ENCODE measurements at places on chromosomes 13 and 19.

DNA sequence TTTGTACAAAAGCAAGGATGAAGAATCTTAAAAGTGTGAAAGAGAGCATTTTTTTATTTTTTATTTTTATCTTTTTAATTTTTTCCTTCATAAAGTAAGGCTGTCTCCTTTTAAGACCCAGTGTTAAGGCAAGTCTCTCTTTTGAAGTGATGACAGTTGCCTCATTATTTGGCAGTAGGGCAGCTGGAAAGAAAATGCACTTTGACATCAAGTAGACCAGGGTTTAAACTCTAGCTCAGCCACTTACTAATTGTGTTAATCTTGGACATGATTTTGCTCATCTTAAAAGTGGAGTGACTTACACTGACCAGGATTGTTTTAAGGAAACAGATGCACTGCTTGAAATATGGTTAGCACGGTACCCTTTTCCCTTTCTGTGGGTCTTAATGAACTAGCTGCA lies 18.5 kb downstream of the GPALPP1 start:
- DNase-seq = no peak

GRCh38 chr19:29505097-29505824 lies 20.5 kb upstream of the VSTM2B start:
- no peak for DNase-seq

- no peak for DNase-seq
Measured at GRCh38 chr19:4399812-4400134, 574 bp downstream of the SH3GL1 start.

DNA sequence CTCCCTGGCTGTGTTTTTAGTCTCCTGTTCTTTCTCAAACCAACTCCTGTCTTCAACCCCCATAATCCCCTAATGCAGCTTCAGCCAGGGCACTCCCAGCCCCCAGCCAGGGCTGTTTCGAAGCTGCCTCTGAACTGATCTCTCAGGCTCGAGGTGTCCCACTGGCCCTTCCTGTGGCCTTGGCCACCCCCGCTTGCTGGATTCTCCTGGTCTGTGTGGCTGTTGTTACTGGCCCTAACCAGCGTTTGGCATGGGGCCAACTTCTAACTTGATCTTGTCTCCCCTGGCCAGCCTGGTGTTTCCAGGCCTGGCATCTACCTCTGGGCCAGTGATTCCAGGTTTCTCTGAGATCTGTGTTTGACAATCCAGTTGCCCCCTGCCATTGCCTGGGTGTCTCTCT lies 11.0 kb downstream of the XAB2 start:
- DNase-seq = no peak

DNA sequence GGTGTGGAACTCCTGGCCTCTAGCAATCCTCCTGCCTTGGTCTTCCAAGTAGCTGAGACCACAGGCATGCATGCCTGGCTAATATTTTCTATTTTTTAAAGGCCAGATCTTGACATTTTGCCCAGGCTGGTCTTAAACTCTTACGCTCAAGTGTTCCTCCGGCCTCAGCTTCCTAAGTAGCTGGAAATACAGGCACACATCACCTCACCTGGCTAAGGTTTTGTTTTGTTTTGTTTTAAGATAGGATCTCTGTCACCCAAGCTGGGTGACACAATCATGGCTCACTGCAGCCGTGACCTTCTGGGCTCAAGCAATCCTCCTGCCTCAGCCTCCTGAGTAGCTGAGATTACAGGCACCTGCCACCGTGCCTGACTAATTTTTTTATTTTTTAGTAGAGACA lies 5.5 kb upstream of the RLN3 start:
- DNase-seq = no peak

DNA sequence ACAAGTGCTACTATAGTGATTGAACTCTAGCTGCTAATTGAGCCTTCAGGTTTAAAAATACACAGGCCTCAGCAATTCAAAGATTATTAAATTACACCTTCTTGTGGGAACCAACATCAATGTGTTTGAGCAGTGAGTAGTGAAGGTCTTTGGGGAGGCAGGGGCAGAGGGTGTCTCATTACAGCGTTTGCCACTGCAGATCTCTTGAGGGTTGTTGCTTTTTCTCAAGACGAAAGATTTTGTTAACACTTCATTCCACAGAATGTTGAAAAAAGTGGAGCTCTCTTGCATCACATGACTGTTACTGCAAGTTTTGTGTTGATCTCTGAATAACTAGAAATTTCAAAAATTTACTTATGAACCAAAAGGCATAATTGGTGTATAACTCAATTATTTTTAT lies 253.6 kb downstream of the ATP8A2 start:
- DNase-seq = no peak

GRCh38 chr13:106212386-106213010 lies 323.0 kb downstream of the EFNB2 start:
- DNase-seq = no peak

- DNase-seq = no peak
Measured at GRCh38 chr13:74423434-74423833, 289.2 kb upstream of the KLF12 start.

GRCh38 chr13:80239571-80240255 lies 101.2 kb downstream of the SPRY2 start:
- no peak for DNase-seq

DNA sequence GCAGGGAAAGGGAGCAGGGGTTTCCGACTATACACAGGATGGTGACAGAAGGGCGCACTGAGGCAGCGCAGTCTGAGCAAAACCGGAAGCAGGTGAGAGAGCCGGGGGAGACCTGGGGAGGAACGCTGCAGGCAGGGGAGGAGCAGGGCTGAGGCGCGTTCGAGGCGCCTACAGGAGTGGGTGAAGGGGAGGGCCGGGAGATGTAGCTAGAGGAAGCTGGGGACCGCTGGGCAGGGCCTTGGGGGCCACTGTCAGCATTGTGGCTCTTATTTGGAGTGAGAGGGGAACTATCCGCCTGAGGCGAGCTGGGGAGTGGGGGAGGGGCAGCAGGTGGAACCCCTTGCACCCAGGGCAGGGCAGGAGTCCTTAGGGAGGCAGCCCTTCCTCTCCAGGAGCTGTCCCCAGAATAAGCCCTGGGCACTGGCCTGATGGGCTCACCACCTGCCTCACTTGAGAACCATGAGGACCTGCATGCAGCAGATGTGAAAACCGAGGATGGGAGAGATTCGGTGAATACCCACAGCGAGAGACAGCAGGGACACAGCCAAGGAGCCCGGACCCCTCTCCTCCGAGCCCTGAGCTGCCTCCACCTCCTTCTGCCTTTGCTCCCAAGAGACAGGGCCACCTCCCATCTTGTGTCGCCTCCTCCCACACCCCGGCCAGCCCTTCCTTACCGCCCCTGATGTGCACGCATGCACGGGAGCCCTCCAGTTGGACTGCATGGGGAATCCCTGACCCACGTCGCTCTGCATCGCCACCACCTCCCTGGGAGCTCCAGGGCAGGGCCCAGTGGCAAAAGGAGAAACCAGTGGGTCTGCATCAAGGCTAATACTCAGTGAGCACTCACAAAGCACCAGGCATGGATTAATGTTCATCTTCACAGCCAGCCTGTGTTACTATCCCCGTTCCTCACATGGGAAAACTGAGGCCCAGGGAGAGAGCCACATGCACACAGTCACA lies 10.3 kb downstream of the AKT2 start:
- DNase-seq = no peak

- DNase-seq = no peak
Measured at GRCh38 chr19:6229216-6229913, 50.4 kb downstream of the MLLT1 start.

GRCh38 chr13:35909837-35910540 lies 221.2 kb downstream of the DCLK1 start:
- no peak for DNase-seq

DNA sequence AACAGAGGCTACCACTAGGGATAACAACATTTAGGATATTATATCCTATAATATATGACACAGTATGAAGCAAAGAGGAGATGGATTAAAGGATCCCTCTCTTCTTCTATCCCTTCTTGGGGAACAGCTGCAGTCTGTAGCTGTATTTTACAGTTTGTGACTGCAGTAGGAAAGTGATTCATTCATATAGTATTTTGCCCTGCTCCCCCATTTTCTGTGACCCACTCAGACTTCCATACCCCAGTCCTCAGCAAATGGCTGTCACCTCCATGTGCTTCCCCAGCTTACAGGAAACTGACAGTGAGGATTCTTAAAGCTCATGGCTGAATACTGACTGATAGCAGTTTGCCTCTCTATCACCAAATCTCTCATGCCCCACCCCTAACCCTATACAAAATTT lies 27.5 kb downstream of the MICU2 start:
- DNase-seq = no peak

DNA sequence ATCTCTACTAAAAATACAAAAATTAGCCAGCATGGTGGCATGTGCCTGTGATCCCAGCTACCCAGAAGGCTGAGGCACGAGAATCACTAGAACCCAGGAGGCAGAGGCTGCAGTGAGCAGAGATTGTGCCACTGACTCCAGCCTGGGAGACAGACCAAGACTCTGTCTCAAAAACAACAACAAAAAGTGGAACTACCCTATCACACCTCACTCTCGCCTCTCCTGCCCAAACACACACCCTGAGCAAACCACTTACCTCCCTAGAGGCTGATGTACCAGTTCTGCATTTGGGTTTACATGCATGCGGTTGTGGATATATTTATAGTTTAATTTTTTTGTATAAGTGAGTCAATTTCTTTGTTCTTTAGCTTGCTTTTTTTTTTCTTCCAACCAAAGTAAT lies 7.7 kb upstream of the PTOV1 start:
- no peak for DNase-seq

- no peak for DNase-seq
Measured at GRCh38 chr19:2164020-2164998, 576 bp downstream of the DOT1L start.

- no peak for DNase-seq
Measured at GRCh38 chr19:807627-808422, 10.6 kb downstream of the PTBP1 start.

- no peak for DNase-seq
Measured at GRCh38 chr13:34506796-34507195, 435.3 kb upstream of the NBEA start.

DNA sequence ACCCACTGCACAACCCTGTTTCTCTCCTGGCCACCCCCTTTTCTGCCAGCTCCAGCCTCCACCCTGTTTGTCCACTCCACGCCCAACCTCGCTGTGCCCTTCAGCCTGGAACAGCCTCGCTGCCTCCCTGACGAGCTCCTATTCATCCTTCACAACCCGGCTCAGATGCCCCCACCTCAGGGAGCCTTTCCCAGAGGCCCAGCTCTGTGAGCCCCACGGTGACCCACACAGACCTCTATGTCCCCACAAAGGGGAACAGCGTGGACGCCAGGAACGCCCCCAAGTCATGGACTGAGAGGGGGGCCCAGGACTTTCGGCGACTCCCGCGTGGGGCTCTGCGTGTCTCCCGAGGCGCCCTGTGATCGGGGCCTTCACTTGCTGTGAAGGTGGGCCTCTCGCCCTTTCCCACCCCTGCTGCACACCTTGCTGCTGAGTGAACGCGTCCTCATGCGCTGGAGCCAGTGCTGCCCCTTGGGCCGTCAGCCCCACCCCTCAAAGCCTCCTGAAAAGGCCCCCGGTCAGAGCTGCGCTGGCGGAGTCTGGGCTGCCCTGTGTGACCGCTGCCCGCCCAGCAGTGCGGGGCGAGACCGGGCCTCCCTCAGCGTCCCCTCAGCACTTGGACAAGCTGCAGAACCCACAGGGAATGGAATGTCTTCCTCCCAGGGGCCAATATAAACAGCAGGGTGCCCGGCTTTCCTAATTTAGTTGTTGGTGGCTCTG lies 40.0 kb downstream of the ADPRHL1 start:
- no peak for DNase-seq
